ENCODE measurements at places on chromosomes 7 and 10. TPM values are rescaled to one million over a fixed set of nuclear protein-coding genes. Genes with fewer than 3 reads are reported as not detected.

HABP2 gene
- polyA plus RNA-seq, result not detected

MIOS gene
- polyA plus RNA-seq, result 8.9 TPM

EPO gene
- not detected for polyA plus RNA-seq

CCL24 gene
- polyA plus RNA-seq, result not detected

HOXA4 gene
- 8.0 TPM for polyA plus RNA-seq

Data from IMR-90 (cell line).